ENCODE measurements at places on chromosomes 6 and 20.

- DNase-seq, result no peak
These were observed 1.9 kb downstream of the MKKS start for GRCh38 chr20:10432079-10432478.

- DNase-seq, result peak; percentile 62
These were observed 420 bp downstream of the SOX4 start for GRCh38 chr6:21593927-21594415.

GRCh38 chr6:52908526-52908925 is 972 bp downstream of the GSTA3 start:
- no peak for DNase-seq

GRCh38 chr6:142378138-142378875 is 76.5 kb downstream of the ADGRG6 start:
- DNase-seq, result no peak
